ENCODE measurements at places on chromosomes 16 and 17.

DNA sequence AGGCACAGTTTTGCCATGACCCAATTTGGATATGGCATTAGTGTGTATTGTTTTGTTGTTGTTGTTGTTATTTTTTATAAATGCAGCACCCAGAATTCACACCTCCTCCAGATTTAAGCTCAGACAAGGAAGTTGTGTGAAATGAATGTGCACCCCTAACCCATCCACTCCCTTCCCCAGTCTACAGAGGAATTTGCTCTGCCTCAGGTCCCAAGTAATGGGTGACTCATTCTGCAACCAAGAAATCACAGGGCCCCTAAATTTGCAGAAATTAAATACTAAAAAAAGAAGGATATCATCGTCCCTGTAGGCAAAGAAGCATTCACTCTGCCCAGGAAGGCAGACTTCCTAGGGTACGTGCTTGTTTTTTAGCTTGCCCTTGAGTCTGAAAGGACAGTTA, 62.3 kb downstream of the CLEC16A start:
- no peak for DNase-seq

DNA sequence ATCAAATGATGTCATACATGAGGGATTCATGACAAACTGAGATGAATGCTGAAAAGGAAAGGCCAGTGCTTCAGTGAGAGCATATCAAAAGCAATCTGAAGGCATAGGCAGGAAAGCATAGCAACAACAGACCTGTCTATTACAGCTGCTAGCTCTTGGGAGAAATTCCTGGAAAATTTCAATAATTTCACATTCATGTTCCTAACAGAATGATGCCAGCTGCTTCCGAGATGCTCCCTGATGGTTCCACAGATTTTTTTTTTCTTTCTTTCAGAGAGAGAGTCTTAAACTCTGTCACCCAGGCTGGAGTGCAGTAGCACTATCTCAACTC, 50.3 kb upstream of the CLEC3A start:
- DNase-seq, result no peak

GRCh38 chr16:89117975-89118289, 24.3 kb downstream of the ACSF3 start:
- DNase-seq, result no peak

- DNase-seq, result no peak
Observed at GRCh38 chr17:83154311-83155127, 75.1 kb downstream of the METRNL start.

DNA sequence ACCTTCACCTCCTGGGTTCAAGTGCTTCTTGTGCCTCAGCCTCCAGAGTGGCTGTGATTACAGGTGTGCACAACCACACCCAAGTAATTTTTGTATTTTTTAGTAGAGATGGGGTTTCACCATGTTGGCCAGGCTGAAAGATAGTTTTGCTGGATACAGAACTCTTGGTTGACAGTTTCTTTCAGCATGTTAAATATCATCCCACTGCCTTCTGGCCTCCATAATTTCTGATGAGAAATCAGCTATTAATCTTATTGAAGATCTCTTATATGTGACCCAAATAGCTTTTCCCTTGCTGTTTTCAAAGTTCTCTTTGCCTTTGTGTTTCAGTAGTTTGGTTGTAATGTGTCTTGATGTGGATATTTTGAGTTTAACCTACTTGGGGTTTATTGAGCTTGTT, 50.3 kb upstream of the BRD7 start:
- no peak for DNase-seq

GRCh38 chr17:77036136-77036840, 104.5 kb upstream of the SEC14L1 start:
- DNase-seq, result no peak

GRCh38 chr17:42287305-42287976, 857 bp upstream of the STAT5A start:
- no peak for DNase-seq

DNA sequence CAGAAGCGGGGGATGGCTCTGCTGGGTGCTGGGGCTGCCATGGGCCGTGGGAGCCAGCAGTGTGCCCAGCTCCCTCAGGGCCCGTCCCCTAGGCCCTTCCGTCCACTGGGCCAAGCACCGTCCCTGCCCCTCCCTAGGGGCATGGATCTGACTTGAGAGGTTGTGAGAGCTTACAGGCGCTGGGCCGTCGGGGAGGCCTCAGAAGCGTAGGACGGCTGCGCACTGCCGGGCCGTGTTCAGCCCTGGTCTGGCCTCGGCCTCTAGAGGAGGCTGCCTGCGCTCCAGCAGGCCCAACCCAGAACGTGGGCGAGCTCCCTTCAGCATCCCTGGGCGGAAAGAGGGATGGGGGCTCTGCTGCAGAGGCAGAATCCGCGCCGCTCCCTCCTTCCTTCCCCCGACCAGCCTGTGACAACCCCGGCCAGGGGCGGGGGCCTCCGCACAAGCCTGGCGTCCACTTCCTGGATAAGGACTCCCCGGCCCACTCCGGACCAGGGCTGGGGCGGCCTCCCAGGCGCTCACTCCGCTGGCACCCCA, 685 bp upstream of the MPG start:
- peak; percentile 54 for DNase-seq

DNA sequence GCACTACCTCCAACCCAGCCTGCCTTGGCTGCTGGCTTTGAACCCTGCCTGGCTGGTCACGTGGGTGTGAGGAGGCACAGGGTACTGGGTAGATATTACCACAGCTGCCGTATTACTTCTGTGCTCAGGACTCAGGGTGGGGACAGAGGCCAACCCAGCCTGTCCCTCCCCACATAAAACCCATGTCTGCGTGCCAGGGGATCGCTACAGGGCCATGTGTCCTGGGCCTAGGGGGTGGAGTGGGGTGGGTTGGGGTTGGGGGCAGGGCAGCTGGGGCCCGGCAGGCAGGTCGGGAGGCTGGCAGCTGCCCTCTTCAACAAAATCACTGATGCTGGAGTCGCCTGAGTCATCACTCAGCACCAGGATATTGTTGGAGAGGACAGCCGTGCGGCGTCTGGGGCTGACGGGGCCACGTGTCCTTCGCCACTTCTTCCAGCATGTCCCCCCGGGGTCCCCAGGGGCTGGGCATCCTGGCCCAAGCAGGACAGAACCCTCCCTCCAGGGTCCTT, 39.7 kb upstream of the PVALEF start:
- DNase-seq, result no peak

DNA sequence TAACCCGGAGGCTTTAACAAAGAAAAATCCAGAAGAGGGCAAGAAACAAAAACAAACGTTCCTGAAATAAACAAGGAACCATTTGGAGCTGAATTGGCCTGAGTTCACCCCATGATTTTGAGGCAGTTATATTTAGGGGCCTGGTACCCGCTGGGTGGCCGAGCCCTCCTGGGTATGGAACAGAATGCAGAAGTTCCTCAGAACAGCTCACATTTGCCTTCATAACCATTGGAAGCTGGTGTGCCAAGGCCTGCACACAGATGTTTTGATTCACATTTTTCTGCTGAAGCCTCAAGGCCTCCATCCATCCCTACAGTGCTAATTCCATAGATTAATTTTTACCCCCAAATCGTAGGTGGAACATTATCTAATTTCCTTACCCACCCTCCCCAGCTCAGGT, 3.3 kb upstream of the ZFHX3 start:
- DNase-seq, result no peak

GRCh38 chr16:4372001-4372577, 441 bp downstream of the VASN start:
- DNase-seq, result no peak

DNA sequence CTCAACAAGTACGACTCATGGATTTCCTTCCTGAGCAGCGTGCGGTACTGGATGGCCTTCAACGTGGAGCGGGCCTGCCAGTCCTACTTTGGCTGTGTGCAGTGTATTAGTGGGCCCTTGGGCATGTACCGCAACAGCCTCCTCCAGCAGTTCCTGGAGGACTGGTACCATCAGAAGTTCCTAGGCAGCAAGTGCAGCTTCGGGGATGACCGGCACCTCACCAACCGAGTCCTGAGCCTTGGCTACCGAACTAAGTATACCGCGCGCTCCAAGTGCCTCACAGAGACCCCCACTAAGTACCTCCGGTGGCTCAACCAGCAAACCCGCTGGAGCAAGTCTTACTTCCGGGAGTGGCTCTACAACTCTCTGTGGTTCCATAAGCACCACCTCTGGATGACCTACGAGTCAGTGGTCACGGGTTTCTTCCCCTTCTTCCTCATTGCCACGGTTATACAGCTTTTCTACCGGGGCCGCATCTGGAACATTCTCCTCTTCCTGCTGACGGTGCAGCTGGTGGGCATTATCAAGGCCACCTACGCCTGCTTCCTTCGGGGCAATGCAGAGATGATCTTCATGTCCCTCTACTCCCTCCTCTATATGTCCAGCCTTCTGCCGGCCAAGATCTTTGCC, 9.0 kb downstream of the HAS3 start:
- DNase-seq, result no peak

DNA sequence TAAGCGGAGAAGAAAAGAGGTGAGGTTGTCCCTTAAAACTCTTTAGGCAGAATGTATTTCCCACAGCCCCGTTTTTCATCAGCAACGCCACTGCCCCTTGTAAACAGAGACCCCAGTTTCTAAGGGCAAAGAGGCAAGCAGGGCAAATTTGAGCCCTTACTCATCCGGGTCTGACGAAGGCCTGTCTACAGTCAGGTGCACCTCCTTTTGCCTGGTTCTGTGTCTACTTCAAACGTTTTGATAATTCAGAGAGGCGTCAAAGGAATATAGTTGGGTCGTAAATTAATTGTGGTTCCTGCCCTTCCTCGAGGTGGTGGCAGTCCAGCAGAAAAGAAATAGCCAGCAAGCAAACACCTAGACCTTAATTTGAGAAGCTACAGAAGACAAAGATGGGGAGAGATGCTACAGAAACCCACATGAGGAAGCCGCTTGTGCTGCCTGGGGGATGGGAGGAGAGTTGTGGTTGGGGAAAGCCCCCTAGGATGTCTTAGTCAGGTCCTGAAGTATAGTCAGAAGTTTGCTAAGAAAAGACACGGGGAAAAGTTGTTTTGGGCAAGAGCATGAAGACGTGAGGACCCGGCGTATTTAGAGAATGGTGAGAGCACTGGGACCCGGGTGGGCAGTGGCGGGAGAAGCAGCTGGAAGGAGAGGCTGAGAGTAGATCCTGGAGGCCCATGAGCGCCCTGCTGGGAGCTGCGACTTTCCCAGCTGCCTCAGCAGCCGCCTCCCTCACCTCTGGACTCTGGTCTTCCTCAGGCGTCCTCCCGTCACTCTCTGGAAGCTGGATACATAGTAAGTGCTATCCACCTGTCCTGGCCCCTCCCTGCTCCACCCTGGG, 2.4 kb downstream of the FBRS start:
- DNase-seq, result no peak

DNA sequence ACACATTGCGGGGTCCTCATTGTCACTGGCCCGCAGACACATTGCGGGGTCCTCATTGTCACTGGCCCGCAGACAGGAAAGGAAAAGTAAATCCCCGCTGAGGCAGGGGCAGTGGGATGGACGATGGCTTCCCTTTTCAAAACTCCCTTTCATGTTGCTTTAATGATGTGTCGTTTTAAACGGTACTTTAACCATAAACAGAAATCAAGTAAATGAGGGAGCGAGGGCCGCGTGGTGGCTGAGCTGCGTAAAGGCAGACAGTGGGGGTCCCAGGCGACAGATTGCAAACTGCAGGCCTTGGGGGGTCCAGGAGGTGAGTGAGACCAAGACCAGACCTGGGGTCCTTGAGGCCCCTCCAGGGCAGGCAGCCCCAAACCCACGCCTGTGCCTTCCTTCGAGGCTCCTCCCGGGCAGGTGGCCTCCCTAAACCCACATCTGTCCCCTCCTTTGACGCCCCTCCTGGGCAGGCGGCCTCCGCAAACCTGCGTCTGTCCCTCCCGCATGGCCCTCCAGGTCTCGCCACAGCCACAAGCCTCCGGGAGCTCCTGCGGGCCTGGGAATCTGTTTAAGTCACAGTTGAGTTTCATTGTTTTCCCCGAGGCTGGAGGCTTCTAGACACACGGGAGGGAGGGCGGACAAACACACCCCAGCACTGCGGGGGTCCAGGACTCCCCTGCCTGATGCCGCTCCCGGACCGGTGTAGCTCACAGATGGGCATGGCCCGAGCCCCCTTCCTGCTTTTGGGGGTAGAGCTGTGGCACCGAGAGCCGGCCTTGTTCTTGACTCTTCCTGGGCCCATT, 7.3 kb downstream of the PIEZO1 start:
- no peak for DNase-seq

DNA sequence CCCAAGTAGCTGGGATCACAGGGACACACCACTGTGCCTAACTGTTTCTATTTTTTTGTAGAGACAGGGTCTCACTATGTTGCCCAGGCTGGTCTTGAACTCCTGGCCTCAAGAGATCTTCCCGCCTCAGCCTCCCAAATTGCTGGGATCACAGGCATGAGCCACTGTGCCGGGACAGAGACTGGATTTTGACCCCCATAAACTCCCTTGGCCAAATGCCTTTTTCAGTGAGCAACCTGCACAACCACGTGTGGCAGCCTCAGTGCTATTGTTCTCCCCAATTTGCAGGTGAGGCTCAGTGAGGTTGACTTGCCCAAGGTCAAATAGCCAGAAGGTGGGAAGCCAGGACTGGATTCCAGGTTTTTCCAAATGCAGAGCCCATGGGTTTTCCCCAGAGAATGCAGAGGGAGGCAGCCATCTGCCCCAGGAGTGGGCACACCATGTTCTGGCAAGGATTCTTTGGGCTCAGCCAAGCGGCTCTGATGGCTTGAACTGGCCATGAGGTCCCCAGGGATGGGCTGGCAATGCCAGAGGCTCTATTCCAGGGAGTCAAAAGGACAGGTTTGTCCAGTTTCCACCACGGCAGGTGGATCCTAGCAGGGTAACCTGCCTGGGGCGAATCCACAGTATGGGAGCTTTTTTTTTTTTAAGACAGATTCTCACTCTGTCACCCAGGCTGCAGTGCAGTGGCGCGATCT, 1.8 kb downstream of the IL27 start:
- no peak for DNase-seq

DNA sequence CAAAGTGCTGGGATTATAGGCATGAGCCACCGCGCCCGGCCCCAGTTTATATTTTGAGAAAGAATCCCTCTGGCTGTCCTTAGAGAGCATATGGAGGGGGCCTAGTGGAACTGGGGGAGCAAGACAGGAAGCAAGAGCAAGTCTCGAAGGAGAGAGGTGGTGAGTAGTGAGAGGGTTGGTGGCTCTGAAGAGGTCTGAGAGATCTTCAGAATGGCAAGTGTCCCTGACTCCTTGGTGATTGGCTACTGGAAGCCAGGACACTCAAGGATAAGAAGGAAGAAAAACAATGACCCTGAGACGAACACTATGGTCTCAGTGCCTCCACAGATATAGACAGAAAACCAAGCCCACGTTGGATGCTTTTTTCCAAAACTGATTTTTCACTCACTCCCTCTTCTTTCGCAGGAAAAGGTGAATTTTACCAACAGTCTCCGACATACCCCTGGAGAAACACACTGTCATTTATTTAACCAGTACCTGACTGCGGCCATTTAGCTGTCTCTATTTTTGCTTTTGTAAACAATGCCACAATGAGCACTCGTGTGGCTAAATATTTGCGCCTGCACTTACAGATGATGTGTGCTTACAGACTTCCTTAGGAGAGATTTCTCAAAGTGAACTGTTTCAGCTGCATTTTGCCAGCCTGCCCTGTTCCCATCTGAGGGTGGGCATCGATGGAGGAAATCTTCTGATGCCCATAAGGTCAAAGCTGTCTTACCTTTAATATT, 15.9 kb upstream of the DOK4 start:
- DNase-seq, result no peak

GRCh38 chr17:70225276-70225675, 55.9 kb downstream of the KCNJ2 start:
- no peak for DNase-seq

Data from nephron progenitor cell (in vitro differentiated cells).